SK-MEL-5 (cell line): ENCODE measurements at places on chromosomes 6 and 20.

DNA sequence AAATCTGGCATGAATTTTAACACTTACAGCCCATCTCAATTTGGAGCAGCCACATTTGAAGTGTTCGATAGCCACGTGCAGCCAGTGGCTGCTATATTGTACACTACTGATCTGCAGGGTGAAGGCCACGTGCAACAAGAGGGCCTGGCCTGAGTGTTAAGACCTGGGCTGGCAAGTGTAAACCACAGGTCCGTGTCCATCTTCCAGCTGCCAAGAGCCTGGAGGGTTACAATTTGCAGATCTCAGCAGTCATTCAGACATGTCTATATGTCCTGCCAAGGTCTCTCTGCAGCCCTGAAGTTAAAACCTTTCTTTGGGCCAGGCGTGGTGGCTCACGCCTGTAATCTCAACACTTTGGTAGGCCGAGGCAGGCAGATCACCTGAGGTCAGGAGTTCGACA lies 14.1 kb downstream of the SGK2 start:
- no peak for DNase-seq

DNA sequence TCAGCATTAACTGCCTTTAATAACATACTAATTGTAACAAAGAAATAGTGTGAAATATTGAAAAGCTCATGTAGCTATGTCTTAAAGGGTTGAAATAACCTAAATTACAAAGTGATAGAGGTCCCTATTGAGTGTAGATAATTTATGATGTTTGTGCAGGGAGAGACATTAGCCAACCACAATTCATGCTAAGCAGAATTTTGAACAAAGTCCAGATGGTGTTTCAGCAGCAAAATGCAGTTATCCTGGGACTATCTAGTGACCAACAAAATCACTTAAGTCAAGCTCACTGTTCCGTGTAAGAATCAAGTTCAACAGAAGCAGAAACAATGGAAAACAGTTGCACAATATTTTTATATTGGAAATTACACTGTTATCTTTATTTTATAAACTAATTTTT lies 218.5 kb downstream of the SIM1 start:
- no peak for DNase-seq

DNA sequence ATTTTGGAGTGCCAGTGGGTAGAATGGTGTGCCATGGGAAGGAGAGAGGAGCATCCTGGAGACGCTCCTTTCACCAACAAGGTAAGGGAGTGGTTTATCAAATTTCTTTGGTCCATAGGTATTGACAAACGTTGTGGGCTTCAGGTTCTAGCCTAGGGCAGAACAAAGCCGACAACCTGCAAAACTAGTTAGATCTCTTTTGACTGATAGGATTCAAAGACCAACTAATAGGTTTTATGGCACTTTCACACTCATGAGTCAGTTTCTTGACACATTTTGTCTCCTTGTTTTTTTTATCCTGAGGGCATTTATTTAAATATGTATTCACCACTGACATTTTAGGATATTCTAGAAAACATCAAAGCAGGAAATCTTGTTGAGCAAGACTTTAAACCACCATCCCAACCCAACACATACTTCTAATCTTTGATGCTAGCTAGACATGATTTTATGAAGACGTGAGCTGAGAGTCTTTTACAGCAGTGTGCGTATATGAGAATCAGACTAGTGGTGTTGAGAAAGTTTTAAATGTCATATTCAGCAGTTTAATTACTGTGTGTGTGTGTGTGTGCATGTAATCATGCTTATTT lies 370.4 kb upstream of the HSF2 start:
- DNase-seq: no peak

- no peak for DNase-seq
These were observed 43.6 kb downstream of the FGD2 start for GRCh38 chr6:37048851-37049757.

DNA sequence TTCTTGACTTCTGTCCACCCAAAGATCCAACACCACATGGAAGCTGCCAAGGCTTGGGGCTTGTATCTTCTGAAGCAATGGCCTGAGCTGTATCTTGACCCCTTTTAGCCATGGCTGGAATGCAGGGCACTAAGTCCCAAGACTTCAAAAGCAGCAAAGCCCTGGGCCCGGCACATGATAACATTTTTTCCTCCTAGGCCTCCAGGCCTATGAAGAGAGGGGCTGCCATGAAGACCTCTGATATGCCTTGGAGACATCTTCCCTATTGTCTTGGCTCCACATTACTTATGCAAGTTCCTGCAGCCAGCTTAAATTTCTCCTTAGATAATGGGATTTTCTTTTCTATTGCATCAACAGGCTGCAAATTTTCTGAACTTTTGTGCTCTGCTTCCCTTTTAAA lies 1252.6 kb upstream of the CITED2 start:
- no peak for DNase-seq
